ENCODE measurements at places on chromosomes 2 and 18. TPM values are rescaled to one million over a fixed set of nuclear protein-coding genes. Genes with fewer than 3 reads are reported as not detected.

RFX8 gene
- polyA plus RNA-seq = 0.39 TPM

ZNF521 gene
- polyA plus RNA-seq = 9.3 TPM

UGT1A4 gene
- polyA plus RNA-seq = 0.04 TPM

FAHD2B gene
- 13.1 TPM for polyA plus RNA-seq

KYNU gene
- 3.1 TPM for polyA plus RNA-seq

SERPINB11 gene
- polyA plus RNA-seq = not detected

SIGLEC15 gene
- 2.0 TPM for polyA plus RNA-seq

Measured in large intestine (tissue), 12 donors.